BJ (cell line): ENCODE measurements at places on chromosomes 5 and 9. TPM values are rescaled to one million over a fixed set of nuclear protein-coding genes. Genes with fewer than 3 reads are reported as not detected.

SPINK13 gene
- polyA plus RNA-seq, result not detected in 2 replicates

RRAGA gene
- 161 and 167 TPM in 2 replicates for polyA plus RNA-seq

SPAAR gene
- polyA plus RNA-seq, result 0.23 and 0.32 TPM in 2 replicates

PCDHGA7 gene
- polyA plus RNA-seq, result 1.8 and 3.6 TPM in 2 replicates

ZNF883 gene
- 0.53 and 1.3 TPM in 2 replicates for polyA plus RNA-seq

CAVIN4 gene
- polyA plus RNA-seq, result 0.21 and 0.28 TPM in 2 replicates

HRCT1 gene
- polyA plus RNA-seq, result 0.47 and 0.93 TPM in 2 replicates

DNA sequence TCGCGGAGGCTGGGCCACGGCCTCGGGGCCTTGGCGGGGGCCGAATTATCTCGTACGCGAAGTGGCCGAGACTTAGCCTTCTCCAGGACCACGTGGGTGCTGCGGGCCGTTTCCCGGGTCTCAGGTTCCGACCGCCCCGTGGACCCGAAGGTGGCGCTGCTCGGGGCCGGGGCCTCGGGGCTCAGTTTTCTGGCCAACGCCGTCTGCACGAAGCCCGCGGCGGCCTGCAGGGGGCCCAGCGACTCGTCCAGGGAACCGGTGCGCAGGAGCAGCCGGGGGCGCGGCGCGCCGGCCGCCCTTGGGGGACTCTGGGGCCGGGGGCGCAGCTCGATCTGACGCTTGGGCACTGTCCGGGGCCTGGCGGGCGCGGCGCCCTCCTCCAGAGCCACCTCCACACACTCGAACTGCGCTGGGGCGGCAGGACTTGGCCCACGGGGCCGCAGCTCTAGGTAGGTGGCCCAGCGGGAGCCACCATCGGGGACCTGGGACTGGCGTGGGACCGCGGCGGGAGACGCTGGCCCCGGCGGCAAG is 716 bp downstream of the PROB1 start:
- no peak for DNase-seq

DNA sequence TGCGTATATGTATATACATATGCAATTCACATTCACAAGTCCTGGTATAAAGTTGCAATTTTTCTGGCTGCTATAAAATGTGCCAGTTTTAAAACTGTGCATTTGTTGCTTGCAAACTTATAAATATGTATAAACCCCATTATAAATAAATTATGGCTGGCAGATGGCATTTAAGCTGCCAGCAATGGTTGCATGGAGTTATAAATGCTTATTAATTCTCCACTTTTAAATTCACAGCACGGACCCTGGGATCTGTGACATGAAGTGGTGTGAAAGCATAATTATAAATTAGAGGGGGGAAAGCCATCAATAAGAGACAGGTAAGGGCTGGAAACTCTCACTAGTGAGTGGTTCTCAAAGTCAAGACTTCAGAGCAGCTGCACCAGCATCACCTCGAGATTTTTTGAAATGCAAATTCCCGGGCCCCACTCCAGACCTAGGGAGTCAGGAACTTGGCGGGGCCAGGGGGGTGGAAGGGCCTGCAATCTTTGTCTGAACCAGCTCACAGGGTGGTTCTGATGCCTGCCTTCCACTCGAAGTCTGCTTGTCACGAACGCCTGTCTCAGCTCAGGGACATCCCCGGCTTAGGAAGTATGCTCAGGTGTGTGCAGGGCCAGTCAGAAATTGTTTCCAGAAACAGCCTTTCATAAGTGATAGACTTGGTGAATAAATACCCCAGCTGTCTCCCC is 16.9 kb downstream of the S1PR3 start:
- DNase-seq, result no peak

- DNase-seq, result no peak
These were observed 104.3 kb upstream of the SPATA31D4 start for GRCh38 chr9:81823672-81824554.

DNA sequence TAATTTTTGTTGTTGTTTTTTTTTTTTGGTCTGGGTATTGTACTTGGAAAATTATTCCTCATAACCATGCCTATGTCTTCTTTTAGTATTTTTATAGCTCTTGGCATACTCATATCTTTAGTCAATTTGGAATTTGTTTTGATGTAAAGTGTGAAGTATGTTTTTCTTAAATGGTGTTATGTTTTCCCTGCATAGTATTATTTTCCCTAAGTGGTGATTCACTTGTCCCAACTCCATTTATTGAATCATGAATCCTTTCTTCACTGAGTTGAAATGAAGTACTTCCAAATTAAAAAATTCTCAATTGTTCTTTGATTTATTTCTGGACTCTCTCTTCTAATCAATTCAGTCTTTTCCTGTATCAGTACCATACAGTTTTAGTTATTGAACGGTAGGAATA is 46.5 kb downstream of the POLK start:
- no peak for DNase-seq

- DNase-seq, result no peak
These were observed 68.8 kb upstream of the NTRK2 start for GRCh38 chr9:84600739-84601138.

DNA sequence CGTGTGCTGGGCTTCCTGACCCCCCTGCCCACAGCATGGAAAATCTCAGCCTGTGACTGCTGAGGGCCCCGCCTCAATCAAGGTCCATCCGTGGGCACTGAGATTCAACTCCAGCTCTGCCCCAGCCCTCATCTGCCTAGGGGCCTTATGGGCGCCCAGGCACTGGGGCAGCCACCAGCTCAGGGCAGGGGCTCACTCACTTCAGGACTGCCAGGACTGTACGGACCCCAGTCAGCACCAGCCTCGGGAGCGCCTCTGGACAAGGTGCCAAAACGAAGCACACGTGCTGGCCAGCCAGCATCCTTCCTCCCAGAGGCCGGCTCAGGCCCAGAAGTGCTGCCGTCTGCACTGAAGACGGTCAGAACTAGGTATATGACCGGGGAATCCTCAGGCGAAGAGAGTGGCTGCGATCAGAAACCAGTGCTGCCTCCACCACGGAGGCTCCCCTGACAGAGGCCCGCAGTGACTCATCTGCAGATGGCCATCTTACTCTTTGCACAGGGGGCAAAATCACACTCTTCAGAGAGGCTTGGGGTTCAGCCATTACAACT is 19.6 kb downstream of the CLPTM1L start:
- no peak for DNase-seq

DNA sequence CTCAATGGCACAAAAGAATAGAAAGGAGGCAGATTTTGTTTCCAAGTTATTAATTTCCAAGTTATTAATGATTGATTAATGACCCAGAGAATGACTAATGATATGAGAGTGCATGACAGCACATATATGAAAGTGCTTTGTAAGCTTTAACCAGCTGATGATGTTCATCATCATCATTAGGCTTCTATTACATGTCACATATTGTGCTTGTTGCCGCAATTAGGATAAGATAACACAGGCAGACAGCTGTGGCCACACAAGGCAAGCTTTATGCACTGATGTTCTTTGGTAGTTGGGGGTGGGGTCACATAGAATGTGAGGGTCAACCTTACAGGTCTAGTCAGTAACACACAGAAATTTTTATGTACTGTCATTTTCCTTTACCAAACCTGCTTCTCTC is 219.7 kb downstream of the TRPM3 start:
- no peak for DNase-seq

DNA sequence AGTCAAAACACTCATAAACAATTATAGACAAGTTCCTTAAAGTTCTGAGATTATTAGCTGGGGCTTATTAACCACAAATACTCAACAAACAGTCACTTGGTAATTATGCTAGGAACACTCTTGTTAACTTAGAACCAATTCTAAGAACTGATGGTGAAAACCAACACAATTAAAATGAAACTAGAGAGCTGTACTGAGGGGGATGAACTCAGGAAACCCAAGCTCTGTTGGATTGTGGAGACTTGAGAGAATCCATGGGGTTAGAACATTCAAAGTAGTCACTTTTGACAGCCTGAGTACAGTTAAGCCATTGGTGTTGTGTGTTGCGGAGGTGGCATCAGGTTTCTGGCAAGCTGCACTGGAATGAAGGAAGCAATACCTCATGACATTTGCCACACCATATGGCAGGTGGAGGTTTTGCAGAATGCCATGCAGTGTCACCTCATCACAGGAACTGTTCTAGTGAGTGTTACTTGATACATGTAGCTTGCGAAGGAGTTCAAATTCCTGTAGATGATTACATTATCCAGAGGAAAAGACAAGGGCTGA is 480.9 kb upstream of the CD180 start:
- DNase-seq, result no peak

- DNase-seq, result no peak
These were observed 52.4 kb downstream of the MRPL36 start for GRCh38 chr5:1747079-1747802.

- DNase-seq, result no peak
These were observed 103.3 kb downstream of the FBXL17 start for GRCh38 chr5:108278285-108279240.

DNA sequence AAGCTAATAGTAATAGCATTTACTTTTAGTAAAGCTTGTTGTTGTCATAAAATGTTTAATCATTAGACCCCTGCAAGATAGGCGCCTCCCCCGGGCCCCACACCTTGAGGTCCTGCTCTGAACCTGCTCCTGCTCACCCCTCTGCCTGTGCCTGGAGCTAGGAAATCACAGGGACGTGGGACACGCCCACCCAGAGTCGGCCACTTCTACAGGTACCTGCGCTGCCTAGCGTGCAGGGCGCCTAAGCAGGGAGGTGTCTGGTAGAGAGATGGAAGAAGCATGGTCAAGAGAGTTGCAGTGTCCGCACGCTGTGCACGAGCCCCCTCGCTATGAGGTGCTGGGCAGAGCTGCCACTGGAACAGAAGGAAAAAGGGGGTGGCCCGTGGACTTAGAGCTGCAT is 52.6 kb downstream of the HINT1 start:
- no peak for DNase-seq

DNA sequence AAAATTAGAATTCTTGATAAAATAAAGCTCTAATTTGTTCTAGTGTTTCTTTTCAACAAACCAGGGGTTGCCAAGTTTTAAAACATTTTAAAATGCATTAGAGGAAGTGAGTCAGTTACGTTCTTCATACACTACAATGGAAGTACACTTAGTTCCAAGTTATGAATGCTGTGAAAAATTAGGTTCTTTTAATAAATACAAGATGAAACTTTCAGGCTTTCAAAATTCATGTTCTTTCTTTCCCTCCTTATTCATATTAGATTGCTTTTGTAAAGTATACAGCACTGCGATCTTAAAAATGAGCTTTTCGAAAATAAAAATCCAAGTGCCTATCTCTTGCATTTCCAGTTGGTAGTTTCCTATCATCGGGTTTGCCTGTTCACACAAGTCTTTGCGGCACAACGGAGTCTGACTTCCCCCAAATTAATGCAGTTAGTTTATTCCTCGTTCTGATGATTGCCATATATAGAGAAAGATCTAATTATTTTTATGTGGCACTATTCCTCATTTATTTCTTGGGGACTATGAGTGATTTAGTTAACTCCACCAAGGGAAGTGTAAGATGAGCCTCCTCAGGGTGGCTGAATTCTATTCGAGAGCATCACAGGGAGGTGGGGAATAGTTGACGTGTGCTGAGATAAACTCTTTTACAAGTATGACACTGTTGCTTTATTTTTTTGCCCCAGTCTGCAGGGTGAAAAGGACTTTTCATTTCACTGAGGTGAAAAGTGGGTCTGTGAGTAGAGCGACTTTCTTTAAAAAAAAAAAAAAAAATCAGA is 238.2 kb downstream of the CD180 start:
- no peak for DNase-seq
